ENCODE measurements at places on chromosomes 7 and 10. TPM values are rescaled to one million over a fixed set of nuclear protein-coding genes. Genes with fewer than 3 reads are reported as not detected.

Gene RNF148
- total RNA-seq = not detected

Gene SPDYE6
- not detected for total RNA-seq

Gene SKIDA1
- total RNA-seq = 1.2 TPM

Gene CREB5
- 4.4 TPM for total RNA-seq

Gene SPDYE5
- not detected for total RNA-seq

Gene METTL27
- total RNA-seq = 10.2 TPM

Gene TEX47
- total RNA-seq = not detected

All from A549 treated with dexamethasone at 1 μM for 4 hours (cell line).